HEK293T (cell line): ENCODE measurements at places on chromosomes 3 and 15.
A peak's percentile ranks its signal among the peaks of the same experiment; 100 is the strongest.

- no peak for DNase-seq
These were observed 26.1 kb downstream of the RPL39L start for GRCh38 chr3:187112934-187113793.

GRCh38 chr3:140467796-140468315, 210.0 kb upstream of the TRIM42 start:
- DNase-seq = no peak

- DNase-seq = no peak
These were observed 23.4 kb downstream of the NRROS start for GRCh38 chr3:196662711-196663571.

DNA sequence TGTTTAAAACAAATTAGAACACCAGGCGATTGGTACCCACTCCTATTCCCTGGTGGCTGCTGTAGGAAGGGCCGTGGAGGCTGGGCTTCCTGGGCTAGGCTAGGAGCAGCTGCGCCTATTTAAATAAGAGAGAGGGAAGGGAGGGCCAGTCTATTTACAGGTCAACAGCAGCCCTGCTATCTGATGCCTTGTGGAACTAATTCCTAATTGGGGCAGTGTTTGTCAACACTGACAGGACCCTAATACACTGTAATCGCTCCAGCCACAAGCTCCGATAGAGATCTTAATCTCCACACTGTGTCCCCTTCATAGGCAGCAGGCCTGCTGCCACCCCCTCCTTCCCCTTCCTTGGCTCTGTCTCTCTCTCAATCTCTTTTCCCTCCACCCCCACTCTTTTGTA, 116.9 kb upstream of the SOX14 start:
- no peak for DNase-seq

DNA sequence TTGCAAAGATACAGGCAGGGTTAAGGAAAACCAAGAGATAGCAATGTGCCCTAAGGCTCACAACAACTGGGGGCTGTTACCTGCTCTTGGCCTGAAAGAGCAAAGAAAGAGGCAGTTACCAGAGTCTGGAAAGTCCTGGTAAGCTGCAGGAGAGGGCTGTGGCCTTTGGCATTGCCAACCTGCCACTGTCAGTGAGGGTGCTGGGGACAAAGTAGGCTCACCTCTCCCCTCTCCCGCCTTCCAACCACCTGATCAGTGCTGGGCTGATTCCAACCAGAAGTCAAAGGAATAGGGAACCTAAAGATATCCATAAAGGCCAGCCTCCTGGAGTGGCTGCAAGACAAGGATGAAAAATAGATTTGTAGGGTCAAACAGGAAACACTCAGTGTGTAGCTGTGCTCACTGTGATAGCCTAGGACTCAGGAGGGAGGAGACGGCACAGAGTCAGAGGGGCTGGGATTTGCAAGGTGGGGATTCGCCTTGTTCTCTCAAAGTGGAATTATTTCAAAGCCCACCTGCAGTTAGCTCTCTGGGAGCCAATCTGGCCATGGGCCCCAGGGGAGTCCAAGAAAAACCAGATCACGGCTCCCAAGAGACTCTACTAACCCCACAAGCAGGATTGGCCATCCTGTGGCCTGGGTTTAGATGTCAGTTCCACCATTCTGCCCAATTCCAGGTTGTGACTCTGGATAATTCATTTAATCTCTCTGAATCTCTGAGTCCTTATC, 204.0 kb upstream of the BCL6 start:
- no peak for DNase-seq

GRCh38 chr15:56228854-56229253, 14.8 kb downstream of the RFX7 start:
- DNase-seq = no peak

DNA sequence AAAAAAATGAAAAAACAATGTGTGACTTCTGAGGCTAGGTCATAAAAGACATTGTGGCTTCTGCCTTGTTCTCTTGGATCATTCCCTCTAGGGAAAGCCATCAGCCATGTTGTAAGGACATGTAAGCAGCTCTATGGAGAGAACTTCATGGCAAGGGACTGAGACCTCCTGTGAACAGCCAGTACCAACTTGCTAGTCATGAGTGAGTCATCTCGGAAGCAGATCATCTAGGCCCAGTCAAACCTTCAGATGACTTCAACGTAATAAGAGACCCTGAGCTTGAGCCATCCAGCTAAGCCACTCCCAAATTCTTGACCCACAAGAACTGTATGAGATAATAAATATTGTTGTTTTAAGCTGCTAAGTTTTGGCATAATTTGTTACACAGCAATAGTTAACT, 4.9 kb downstream of the MON1A start:
- DNase-seq = no peak

GRCh38 chr3:126667631-126668449, 12.9 kb upstream of the TXNRD3 start:
- DNase-seq = no peak

DNA sequence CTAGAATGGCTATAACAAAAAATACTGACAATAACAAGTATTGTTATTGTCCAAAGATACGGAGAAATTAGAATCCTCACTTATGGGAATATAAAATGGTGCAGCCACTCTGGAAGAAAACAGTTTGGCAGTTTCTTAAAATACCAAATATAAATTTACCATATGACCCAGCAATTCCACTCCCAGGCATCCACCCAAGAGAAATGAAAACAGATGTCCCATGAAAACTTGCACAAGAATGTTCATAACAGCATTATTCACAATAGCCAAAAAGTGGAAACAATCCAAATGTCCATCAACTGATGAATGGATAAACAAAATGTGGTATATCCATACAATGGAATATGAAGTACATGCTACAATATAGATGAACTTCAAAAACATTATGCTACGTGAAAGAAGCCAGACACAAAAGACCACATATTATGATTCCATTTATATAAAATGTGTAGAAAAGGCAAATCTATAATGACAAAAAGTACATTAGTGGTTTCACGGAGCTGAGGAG, 9.4 kb downstream of the AAGAB start:
- DNase-seq = no peak

GRCh38 chr15:70309716-70310115, 212.0 kb upstream of the TLE3 start:
- no peak for DNase-seq

DNA sequence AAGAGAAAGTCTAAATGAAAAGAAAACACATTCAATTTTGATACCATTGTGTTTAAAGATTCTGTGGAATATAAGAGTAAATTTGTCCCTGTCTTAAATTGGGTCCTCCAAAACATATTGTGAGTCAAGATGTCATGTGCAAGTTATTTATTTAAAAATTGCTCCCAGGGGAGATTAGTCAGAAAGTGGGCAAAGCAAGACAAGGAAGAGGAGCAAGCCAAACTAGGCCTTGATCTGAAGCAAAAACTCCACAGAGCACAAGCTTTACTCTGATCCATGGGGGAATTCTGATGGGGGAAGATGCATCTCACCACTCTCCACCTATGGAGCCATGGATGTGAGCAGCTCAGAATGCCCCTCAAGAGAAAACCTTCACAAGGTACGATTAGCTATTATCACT, 342.8 kb upstream of the IL12A start:
- no peak for DNase-seq

DNA sequence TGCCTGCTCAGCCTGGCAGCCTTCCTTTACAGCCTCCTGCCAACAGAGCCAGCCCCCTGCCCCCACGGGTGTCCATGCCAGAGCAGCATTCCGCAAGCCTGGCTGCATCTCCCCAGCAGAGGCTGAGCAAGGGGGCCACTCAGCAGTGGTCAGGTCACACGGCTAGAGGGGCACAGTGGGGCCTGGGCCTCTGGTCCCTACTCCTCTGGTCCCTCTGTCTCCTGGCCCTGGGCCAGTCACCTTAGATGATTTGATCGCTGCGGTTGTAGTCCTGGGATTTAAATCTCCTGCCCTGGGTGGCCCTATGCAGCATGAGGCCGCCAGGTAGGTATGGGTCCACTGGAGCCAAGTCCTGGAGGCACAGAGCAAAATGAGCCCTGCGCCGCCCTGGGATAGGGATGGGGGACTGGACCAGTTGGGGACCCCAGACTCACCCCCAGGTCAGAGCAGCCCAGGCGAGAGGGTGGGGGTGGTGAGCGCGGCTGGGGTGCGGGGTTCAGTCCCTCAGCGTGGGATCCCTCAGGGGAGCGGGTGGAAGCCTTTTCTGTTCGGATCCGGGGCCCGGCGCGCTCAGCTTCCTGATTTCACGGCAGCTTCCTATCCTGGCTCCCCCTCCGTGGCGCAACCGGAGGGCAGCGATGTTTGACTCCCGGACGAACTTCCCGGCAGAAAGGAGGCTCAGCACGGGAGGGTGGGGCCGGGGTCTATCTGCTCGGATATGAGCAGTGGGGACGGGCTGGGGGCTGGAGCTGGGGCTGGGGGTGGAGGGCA, at the start of gene ZBTB47:
Gene ZBTB47, plus strand, starts transcription at position 138 of the 771 bp plus-strand sequence. CDS start 4,659 bp downstream, outside the sequence.
- DNase-seq = peak; percentile 43

- DNase-seq = no peak
These were observed 321.0 kb upstream of the TGFBR2 start for GRCh38 chr3:30285188-30286006.

DNA sequence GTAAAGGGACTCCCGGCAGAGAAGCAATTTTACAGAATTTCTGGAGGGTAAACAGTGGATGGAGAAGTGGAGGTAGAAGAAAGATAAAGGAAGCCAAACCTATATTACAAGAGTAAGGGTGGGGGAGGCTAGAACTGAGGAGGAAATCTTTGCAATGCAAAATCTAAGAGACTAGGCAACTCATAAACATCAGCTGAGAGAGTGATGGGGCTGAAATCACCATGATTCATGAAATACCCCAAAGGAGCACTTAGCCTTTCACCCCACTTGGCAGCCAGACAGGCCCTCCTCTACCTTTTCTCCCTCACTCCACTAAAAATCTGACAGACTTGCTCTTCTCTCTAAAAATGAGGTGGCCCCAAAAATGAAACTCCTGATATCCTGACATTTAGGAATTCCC, 19.5 kb upstream of the ZBTB38 start:
- no peak for DNase-seq
